ENCODE measurements at places on chromosomes 1 and 21. TPM values are rescaled to one million over a fixed set of nuclear protein-coding genes. Genes with fewer than 3 reads are reported as not detected.

GRCh38 chr1:201361652-201362504 is 15.6 kb downstream of the TNNT2 start:
- no peak overlapping the region for H3K27ac ChIP-seq
- H3K27me3 ChIP-seq, result no peaks in the 10 kb centered on the region
- H3K36me3 ChIP-seq, result no peaks in the 10 kb centered on the region
- DNase-seq, result no peak
- H3K4me3 ChIP-seq, result no peak overlapping the region

DNA sequence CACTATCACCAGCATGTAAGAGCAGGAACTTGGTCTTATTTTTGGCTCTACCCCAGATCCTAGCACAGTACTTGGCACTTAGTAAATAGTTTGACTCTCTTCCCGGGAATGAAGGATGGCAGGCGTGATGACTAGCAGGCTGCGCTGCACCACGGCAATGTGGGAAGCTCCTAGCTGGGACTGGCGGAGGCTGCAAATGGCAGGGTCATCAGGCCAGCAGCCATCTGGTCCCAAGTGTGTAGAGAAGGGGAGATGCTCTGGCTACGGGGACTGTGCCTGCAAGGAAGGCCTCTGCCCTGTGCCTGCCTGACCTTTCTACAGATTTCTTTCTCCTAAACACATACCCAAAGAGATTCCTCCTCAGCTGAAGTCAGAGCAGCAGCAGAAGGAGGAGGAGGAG is 95.0 kb downstream of the KCND3 start:
- H3K27ac ChIP-seq, result no peak overlapping the region
- H3K27me3 ChIP-seq, result no peaks in the 10 kb centered on the region
- no peaks in the 10 kb centered on the region for H3K4me1 ChIP-seq
- H3K4me3 ChIP-seq, result no peak overlapping the region

DNA sequence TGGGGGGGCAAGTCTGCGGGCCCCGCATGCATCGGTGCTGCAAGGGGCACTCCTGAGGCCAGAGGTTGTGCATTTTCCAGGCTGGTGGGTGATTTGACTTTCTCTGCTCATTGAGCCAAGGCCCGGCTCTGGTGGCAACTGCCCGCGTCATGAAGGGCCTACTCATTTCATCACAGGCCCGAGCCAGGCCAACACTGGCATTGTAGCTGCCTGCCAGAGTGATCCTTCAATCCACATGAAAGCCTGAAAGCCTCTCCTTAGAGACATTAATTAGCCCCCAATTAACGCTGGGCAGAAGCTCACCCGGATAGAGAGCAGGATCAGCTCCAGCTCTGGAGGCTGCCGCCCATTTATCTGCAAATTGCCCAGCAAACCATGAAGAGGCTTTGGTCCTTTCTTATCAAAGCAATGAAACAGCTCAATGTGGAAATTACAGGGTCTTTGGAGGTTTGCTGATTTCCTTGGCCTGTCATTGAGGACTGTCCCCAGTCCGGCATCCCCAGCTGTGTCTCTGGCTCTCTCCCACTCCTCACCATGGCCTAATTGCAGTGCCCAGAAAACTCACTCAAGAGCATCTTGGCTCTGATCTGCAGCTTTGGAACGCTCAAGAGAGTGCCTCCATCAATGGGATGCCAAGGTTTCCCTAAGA is 50.4 kb upstream of the STUM start:
- H3K4me3 ChIP-seq, result no peak overlapping the region
- no peak overlapping the region for H3K27ac ChIP-seq
- no peak for DNase-seq
- H3K4me1 ChIP-seq, result no peaks in the 10 kb centered on the region
- H3K27me3 ChIP-seq, result no peaks in the 10 kb centered on the region

Gene TFF2
- 17.0 TPM for total RNA-seq

Gene HSPB7
- total RNA-seq, result 223 TPM

- H3K36me3 ChIP-seq, result no peaks in the 10 kb centered on the region
- DNase-seq, result no peak
- H3K27me3 ChIP-seq, result no peaks in the 10 kb centered on the region
- H3K27ac ChIP-seq, result no peak overlapping the region
- H3K4me3 ChIP-seq, result no peak overlapping the region
Measured at GRCh38 chr1:26320896-26321295, 3.1 kb downstream of the CD52 start.

Gene PDPN
- 13.8 TPM for total RNA-seq

Gene ZNF695
- not detected for total RNA-seq

Gene PGLYRP4
- not detected for total RNA-seq

DNA sequence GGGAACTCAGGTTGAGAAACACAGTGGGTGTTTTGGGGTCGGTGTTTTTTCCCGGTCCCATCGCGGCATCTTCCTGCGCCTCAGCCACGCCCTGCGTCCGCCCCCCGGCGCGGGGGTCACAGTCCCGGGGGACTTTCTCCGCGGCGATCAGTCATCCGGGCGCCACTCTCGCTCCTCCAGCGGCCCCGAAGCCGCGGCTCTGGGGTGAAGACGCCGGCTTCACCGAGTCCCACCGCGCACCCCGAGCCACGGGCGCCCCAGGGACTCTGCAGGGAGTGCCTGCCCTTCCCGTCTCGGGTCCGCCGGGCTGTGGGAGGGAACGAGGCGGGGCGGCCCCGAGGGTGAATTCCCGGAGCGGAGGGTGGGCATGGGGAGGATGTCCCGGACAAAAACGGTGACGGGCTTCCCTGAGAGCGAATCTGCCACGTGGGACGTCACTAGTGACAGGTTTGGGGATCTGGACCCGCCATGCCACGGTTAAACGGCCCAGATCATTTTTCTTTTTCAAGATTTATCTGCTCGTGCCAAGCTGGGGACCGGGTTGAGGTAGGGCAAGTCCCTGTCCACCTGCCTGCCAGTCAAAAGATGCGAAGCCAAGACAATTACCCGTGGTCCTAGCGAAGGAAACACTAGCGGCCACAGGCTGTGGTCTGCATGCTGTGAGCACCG is 717 bp upstream of the BATF3 start:
- H3K36me3 ChIP-seq, result no peaks in the 10 kb centered on the region
- peaks cover 17% of the 10 kb centered on the region for H3K4me1 ChIP-seq

All from thoracic aorta (tissue), 2 donors.